Mesothelial cell of epicardium (in vitro differentiated cells): ENCODE measurements at places on chromosomes 3 and 15.

DNA sequence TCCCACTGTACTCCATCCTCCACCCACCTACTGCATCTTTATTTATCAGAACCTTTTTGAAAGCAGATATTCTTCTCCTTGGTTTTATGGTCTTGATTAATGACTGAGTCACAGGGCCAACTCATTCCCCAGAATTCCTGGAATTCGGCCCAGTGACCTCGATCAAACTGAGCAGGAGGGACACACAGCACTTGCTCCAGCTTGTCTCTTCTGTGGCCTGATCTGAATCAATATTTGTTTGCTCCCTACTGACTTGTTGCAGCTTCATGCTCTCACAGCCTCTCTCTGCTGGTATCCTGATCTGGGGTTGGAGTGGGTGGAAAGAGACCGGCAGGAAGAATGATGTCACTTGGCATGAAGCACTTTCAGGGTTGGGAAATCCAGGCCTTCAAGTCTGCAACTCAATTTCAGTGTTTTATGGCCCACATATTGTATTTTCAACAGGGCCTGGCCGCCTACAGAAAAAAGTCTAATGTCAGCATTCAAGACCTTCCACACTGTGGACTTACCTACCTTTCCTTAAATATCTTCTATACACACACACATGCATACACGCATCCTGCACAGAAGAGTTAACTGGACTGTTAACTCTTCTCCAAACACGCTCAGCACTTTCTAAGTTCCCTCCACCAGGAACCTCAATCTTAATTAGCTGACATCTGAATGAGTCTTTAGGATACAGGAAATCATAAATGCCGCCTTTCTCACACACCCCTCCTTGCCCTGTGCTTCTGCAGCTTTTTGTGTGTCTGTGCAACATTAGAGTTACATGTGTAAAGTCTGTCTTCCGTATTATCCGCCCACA, 4.6 kb downstream of the ANXA2 start:
- H3K36me3 ChIP-seq: peaks cover 4% of the 10 kb centered on the region
- H3K27me3 ChIP-seq: no peaks in the 10 kb centered on the region

GRCh38 chr3:130779486-130779885, 32.9 kb upstream of the PIK3R4 start:
- no peaks in the 10 kb centered on the region for H3K36me3 ChIP-seq
- H3K27ac ChIP-seq: no peak overlapping the region
- peaks cover 5% of the 10 kb centered on the region for H3K4me1 ChIP-seq
- DNase-seq: no peak

GRCh38 chr3:13040361-13041074, 32.7 kb downstream of the IQSEC1 start:
- H3K4me1 ChIP-seq: peaks cover 19% of the 10 kb centered on the region
- H3K36me3 ChIP-seq: no peaks in the 10 kb centered on the region
- DNase-seq: no peak
- peaks cover 1% of the 10 kb centered on the region for H3K27me3 ChIP-seq
- peak overlapping the region; percentile 64 for H3K27ac ChIP-seq
- no peak overlapping the region for H3K4me3 ChIP-seq

- DNase-seq: no peak
- H3K27ac ChIP-seq: peak overlapping the region; percentile 80
- no peaks in the 10 kb centered on the region for H3K27me3 ChIP-seq
- H3K36me3 ChIP-seq: no peaks in the 10 kb centered on the region
- no peak overlapping the region for H3K4me3 ChIP-seq
Measured at GRCh38 chr3:156469456-156469855, 85.5 kb downstream of the SSR3 start.

- H3K4me1 ChIP-seq: peaks cover 18% of the 10 kb centered on the region
- no peaks in the 10 kb centered on the region for H3K36me3 ChIP-seq
- no peaks in the 10 kb centered on the region for H3K27me3 ChIP-seq
- no peak for DNase-seq
- H3K4me3 ChIP-seq: no peak overlapping the region
- peak overlapping the region; percentile 78 for H3K27ac ChIP-seq
Measured at GRCh38 chr3:80733522-80734176, 965.9 kb upstream of the ROBO1 start.

DNA sequence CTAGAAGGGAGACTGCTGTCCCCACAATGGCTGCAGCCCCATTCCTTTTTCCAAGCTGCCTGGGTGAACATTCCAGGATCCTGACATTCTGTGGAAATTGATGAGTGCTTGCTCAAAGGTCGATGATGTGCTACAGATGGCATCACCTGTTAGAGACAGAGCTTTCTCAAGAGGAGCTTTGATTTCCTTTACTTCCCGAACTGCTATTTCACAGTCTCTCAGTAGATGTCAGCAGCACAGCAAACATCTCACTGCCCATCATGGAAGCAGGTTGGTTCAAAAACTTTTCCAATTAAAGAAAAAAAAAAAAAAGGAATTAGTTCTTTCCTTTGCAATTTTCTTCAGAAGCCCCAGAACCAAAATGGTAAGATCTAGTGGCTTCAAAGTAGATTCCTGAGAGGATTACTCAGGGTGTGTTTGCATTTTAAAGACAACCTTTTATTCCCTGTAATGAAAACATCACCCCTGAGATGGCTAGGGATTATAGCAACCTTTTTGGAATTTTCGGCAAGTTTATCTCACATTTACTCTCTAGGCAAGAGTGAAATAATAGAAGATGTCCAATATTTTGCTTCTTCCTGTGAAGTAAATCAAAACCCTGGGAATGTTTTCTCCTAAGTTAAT, 44.8 kb downstream of the POLR2M start:
- H3K36me3 ChIP-seq: no peaks in the 10 kb centered on the region
- no peak for DNase-seq
- no peak overlapping the region for H3K4me3 ChIP-seq
- peaks cover 15% of the 10 kb centered on the region for H3K27me3 ChIP-seq

- H3K27ac ChIP-seq: no peak overlapping the region
- no peaks in the 10 kb centered on the region for H3K27me3 ChIP-seq
- no peak for DNase-seq
- no peak overlapping the region for H3K4me3 ChIP-seq
- peaks cover 3% of the 10 kb centered on the region for H3K4me1 ChIP-seq
Measured at GRCh38 chr3:29090912-29091597, 189.8 kb upstream of the RBMS3 start.

DNA sequence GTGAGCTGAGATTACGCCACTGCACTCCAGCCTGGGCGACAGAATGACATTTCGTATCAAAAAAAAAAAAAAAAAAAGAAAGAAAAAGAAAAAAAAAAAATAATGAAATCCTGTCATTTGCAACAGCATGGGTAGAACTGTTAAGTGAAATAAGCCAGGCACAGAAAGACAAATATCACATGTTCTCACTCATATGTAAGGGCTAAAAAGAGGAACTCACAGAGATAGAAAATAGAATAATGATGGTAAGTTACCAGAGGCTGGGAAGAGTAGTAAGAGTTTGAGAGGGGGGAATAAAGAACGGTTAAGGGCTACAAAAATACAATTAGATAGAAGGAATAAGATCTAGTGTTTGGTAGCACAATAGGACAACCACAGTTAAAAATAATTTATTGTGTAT, 19.7 kb downstream of the DENND6A start:
- H3K36me3 ChIP-seq: peaks cover 20% of the 10 kb centered on the region
- H3K27me3 ChIP-seq: no peaks in the 10 kb centered on the region
- H3K4me3 ChIP-seq: no peak overlapping the region
- no peak overlapping the region for H3K27ac ChIP-seq

DNA sequence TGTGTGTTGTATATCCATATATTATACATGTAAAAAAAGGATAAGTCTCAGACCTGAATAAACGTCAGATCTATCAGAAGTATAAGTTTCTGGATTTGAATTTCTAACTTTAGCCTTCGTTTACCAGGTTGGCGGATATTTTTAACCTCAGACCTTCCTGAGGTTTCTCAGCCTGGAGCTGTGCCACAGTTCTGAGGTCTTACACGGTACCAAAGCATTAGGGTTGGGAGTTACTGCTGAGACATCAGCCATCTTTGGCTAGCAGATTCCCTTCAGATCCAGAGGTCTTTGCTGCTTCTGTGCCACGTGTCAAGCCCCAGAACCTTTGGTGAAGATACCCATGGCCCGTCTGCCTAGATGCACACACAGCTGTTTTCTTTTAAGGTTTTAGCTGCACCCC, 84.7 kb downstream of the PPP2R3A start:
- no peaks in the 10 kb centered on the region for H3K27me3 ChIP-seq
- no peak overlapping the region for H3K27ac ChIP-seq
- H3K4me3 ChIP-seq: no peak overlapping the region
- no peaks in the 10 kb centered on the region for H3K4me1 ChIP-seq
- peaks cover 36% of the 10 kb centered on the region for H3K36me3 ChIP-seq
- no peak for DNase-seq

DNA sequence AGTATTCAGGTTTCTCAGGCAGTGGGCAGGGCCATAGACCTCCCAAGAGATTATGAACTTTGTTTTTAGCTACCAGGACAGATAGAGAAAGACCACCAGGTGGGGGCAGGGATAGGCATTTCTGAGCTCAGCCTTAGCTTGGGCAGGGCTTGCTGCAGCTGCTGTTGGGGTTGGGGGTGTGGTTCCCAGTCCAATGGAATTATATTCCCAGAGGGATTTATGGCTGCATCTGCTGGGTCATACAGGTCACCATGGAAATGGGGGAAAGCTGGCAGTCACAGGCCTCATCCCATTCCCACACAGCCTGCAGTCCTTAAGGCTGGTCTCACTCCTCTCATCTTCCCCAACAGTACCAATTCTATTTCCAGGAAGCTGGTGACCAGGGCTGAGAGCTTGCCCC, 144.6 kb upstream of the ZPLD1 start:
- H3K27me3 ChIP-seq: no peaks in the 10 kb centered on the region
- no peak overlapping the region for H3K27ac ChIP-seq

GRCh38 chr15:20348900-20349773, 192.5 kb downstream of the GOLGA6L6 start:
- DNase-seq: peak; percentile 53
- no peaks in the 10 kb centered on the region for H3K27me3 ChIP-seq
- H3K4me3 ChIP-seq: no peak overlapping the region
- no peak overlapping the region for H3K27ac ChIP-seq
